ENCODE measurements at places on chromosomes 2 and 18.

DNA sequence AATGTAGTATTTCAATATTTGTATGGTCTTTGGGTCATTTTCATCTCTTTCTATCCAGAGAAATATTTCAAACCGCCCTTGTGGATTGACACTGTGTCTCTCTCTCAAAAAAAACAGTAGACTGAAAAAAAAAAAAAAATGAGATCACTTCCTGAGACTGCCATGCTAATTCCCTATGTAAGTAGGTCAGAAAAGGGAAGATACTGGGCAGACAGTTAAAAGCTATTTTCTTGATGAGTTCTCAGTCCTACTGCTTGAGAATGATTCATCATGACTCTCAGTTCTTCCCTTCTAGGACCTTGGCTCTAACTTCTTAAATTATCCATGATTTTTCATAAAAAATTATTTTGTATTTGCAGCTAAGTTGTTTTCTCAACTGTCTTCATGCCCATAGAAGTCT lies 672.3 kb upstream of the REG3G start:
- no peak for DNase-seq

GRCh38 chr18:48252525-48252924 lies 156.7 kb downstream of the ZBTB7C start:
- DNase-seq: no peak

GRCh38 chr2:196511258-196512168 lies 128.0 kb upstream of the CCDC150 start:
- no peak for DNase-seq

- no peak for DNase-seq
Measured at GRCh38 chr18:71942433-71942832, 601.7 kb downstream of the CBLN2 start.

DNA sequence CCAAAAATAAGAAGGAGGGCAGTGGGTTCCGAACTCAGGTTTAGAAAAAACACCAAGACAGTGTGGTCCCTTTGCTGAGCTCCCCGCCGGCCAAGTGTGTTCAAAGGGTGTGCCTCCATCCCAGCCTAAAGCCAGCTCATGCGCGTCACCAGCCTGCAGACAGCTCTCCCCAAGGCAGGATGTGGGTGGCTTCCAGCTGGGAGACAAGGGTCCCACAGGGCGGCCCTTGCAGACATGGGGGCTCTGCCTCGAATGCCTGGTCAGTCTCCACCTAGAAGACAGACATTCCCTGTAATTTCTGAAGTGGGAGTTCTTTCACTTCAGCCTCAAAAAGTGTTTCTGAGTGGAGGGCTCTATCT lies 135.8 kb upstream of the GPC1 start:
- DNase-seq: no peak

DNA sequence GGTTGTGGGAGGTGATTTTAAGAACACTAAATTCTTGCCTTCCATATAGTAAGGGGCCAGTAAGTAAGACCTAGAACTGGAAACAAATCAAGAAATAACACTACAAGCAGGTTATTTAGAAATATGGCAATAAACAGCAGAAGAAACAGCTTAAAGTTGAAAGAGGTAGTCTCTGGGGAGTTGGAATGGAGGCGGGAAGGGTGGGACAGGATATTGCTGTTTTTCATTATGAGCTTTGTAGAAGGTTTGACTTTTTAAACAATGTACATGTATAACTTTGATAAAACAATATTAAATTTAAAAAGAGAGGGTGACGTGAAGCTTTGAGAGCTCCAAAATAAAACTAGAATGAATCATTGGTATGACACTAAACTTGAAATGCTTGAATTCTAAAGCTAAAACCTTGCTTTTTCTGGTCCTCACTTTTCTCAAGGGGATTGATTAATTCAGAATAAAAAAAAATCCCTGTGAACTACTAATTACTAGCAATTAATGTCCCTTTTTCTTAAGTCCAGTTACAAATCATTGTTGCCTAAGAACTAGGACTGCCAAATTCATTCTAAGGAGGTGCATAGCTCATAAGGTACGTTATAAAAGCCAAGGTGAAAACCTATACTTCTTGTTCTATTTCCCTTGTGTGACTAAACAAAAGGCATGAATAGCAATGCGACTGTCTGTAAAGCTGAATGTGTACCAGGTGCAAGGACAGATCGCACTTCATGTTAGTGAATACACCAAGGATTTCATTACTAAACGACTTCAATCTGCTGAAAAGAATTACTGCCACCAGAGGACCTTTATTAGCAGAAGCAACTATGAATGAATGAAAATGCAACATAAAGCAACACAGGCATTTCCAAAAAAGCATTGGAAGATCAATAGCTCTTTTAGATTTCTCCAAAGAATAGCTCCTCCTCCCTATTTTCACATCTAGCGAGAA lies 177.5 kb downstream of the RBM43 start:
- DNase-seq: no peak

DNA sequence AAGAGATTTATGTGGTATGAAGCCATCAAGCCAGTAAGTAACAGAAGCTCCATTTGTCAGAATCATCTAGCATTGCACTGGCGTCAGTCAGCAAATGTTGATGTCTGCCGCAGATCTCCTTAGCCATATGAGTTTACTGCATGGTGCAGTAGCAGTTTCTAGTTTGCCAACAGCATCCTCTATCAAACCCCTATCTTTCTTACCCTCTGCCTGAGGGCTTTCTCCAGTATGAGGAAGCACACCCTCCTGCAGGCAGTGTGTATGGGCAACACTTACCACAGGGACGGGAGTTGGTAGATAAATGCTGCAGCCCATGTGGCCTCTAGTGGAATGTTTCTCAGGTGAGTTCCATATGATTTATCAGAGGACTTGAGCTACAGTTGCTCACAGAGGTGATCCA lies 63.7 kb downstream of the EFEMP1 start:
- DNase-seq: no peak

DNA sequence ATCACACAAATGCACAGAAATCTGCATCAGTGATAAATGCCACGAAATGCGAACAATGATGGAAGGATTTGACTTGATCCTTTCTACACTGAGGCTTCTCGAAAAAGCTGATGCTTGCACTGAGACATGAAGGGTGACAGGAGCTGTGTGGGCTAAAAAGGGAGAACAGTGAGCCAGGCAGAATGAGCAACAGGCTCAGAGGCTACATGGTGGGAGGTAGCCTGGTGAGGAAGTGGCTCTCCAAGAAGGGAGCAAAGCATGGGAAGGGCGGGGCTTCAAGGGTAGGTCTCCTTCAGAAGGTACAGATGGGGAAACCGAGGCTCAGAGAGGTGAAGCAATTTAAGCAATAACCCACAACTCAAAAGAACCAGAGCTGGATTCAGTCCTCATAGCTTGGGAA lies 82.4 kb downstream of the TRIM43 start:
- no peak for DNase-seq

DNA sequence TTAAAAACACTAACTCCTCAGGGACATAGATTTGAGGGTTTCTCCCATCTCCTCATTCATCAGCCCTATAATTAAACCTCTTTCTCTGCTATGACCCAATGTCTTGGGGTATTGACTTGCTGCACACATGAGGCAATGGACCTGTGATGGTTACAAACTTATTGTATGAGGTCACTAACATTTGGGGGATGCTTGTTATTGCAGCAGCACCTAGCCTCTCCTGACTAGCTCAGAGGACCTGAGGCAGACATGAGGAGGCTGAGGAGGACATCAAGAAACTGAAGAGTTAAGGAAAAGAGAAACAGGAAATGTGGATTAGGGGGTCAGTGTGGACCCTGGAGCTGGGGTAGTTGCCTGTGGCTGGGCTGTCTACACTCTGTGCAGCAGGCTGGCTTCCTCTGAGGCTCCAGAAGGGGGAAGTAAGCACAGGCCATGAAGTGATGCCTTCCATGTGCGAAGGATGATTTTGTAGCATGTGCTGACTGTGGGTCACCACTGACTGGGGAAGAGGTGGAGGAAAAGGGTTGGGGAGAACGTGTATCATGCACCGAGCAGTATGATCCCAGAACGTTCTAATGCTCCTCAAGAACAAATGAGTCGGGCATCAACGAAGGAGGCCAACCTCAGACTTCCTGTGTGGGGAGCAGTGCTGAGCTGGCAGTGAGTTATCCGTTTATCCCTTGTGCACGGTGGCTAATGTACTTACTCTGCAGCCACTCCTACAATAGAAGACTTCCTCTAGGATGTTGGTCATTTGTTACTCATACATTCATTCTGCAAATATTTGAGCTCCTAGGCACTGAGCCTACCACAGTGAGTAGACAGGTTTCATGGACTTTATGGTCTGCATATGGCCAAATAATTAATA lies 42.1 kb upstream of the RFX8 start:
- DNase-seq: peak; percentile 8

DNA sequence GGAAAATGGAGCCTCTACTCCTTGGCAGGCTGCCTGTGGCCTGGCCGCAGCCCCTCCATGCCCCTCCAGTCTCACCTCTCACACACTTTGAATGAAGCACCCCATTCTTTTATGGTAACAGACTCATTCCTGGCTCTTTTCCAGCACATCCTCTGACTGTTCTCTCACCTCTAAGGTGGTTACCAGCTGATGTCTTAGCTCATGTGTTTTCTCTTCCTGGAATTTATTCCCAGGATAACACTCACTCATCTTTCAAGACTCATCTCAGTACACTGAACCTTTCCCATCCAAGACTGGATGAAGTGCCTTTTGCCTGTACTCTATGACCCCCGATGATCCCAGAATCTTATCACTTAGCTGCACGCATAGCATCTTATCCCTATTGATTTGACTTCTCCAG lies 50.6 kb downstream of the SLC9A4 start:
- DNase-seq: no peak

DNA sequence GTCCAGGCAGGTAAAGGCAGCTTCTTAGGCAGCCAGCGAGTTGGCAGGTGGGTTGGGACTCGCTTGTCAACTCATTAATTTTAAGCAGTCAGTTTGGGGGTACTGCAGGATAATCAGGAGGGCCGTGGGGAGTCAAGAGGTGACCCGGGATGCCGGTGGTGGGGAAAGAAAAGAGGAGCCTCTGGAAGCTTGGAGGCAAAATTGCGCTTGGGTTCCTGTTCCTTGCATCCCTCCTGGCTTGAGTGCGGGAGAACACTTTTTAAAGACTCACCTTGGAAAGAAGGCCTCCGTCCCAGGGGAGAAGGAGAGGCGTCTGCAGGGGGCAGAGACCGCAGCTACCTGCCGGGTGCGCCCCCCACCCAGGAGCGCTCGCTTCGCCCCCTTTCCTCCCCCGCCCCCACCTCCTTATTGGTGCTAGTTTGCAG lies at the start of gene KCNJ3:
TSS of gene KCNJ3 (plus strand) at position 400 of the 425 bp plus-strand sequence. CDS start 81 bp downstream, outside the sequence.
- DNase-seq: no peak

DNA sequence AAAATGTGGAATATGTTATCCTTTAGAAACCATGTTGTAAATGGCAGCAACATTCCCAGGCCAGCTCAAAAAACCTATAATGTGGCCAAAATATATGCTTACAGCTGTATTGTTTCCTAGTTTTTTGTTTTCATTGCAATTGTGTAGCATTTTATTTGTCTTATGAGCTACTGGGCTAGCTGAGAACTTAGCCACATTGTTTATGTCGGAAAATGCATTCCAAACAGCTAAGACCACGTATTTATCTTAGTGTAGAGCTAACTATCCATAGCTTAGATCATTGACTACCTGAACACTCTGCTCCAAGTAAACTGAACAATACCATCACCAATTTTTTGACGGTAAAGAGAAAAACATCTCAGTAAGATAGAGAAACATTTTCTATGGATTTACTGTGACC lies 38.4 kb downstream of the METAP1D start:
- no peak for DNase-seq

GRCh38 chr2:161771148-161771547 lies 146.9 kb downstream of the SLC4A10 start:
- DNase-seq: no peak

GRCh38 chr2:186733414-186733813 lies 39.6 kb downstream of the FAM171B start:
- no peak for DNase-seq

DNA sequence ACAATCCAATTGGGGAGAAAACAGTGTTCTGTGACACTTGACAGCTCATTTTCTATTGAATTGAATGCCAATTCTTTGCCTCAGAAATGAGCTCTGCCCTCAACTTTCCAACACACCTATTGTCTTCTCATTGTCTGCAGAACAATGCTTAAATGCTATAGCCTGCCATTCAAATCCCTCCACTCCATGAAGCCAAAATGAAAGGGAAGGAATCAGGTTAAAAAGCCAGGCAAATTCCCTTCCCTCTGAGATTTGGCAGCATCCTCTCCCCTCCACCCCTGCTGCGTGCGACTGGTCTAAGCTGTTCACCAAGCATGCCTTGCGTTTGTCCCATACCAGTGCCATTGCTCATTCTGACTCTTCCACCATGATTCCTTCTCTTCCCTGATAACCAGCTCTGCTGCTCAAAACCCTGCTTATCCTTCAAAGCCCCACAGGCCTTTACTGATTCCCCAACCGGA lies 32.4 kb upstream of the TMEM131 start:
- no peak for DNase-seq

DNA sequence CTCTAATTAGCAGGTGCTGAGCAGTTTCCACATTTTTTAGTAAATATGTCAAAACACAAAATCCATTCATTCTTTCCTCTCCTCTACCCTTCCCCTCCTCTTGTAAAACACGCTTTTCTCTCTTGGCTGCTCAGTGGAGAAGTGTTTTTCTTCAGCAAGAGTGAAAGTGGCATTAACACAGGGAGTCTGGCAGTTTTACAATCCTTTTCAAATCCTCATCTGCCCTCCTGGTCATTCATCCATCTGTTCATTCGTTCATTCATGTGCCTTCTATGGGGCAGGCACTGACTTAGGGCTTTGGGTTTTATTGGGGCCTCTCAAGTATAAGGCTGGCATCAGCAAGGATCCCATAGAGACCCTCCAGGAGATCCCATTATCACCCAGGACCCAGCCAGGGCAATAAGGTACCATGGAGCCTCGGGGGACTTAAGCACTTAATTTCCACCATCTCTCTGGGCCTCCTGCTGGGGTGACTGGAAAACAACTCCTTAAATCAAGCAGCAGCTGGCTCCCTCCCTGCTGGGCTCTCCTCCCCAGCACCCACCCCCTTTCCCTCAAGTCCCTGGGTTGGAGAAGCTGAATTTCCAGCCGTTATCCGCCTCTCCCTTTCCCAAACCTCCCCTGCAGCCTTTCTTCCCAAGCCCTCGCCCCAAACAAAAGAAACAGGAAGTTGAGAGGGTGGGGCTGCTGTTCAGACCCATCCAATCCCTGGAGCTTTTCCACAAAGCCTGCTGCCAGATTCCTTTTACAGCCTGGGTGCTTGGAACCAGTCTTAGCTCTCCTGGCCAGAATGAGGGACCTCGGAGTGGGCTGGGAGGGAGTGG lies 32.6 kb downstream of the MARCHF4 start:
- peak; percentile 98 for DNase-seq

GRCh38 chr2:150618245-150618895 lies 130.9 kb upstream of the RND3 start:
- no peak for DNase-seq

DNA sequence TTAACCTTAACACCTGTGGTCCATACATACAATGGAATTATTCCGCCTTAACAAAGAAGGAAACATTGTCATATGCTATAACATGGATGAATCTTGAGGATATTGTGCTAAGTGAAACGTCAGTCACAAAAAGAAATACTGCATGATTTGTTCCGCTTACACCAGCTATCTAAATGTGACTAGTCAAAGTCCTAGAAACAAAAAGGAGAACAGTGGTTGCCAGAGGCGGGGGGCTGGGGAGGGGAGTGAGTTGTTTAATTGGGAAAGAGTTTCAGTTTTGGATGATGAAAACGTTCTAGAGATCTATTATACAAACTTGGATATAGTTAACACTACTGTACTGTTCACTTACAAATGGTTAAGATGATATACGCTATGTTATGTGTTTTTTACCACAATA lies 72.0 kb downstream of the SPRED2 start:
- no peak for DNase-seq

Measured in NCI-H2081 (cell line).